Activated CD8-positive, alpha-beta memory T cell treated with anti-CD3 and anti-CD28 coated beads for 4 hours (primary cell): ENCODE measurements at places on chromosomes 2 and 18.

DNA sequence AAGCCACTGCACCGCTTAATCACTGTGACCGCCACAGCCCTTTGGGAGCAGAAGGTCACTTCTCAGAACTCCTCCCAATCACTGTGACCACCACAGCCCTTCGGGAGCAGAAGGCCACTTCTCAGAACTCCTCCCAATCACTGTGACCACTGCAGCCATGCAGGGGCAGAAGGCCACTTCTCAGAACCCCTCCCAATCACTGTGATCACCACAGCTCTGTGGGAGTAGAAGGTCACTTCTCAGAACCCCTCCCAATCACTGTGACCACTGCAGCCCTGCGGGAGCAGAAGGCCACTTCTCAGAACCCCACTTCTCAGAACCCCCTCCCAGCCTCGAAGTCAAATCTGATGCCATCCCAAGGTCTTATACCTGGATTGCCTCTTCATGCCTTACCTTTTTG lies 56.8 kb upstream of the DAPL1 start:
- no peak for DNase-seq

DNA sequence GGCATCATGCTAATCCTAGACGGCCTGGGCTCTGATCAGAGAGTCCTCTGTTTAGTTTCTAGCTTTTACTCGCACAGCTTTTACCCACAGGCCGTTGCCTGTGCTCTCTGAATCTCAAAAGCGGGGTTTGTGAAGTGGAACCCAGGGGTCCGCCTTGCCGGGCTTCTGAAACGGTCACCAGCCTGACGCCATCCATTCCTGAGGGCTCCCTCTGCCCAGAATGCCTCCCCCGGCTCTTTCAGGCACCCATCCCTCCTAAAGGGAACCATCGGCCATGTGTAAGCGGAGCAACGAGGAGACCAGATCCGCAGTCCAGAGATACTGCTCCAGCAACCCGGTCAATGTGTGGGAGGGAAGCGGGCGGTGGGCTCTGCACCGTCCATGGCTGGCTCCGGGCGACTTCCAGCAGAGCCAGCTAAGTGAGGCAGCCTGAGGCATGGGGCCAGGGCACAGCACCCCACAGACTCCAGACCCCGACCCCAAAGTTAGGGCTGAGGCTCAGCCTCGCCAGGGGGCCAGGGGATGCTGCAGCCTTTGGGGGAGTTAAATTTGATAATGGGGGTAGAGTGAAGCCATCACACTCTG lies 28.8 kb downstream of the SALL3 start:
- DNase-seq, result no peak

DNA sequence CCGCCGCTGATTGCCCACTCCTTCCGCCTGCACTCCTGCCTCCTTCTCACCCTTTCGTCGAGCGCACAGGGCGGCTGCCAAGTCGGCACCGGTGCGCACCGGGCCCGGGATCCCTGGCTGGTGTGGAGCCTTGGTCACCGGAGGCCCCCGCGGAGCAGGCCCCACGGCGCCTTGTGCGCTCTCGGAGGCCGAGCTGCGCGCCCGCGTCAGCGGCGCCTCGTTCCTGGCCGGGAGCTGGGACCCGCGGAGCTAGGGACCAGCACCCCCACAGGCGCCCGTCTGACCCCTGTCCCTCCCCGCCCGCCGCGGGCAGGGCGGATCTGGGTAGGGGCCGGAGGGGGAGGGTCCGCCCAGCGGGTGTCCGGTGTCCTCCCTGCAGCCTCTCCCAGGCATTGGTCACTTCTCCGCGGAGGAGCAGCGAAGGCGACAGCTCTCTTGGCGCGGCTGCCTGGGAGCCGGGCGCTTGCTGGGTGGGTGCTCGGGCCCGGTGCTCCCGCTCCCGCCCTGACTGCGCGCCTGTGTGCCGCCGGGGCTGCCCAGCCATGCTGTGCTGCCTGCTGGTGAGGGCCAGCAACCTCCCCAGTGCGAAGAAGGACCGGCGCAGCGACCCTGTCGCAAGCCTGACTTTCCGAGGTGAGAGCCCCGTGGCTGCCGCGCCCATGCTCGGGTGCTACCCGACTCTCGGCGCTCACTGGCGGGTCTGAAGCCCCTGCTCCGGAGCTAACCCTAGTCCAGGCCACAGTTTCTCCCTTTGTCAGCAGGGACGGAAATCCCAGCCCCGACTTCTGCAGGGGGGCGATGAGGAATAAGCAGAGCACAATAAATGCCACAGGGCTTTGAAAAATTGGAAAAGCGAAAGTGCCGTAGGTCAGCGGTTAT lies 13.2 kb downstream of the DYSF start:
- no peak for DNase-seq

- DNase-seq, result no peak
Observed at GRCh38 chr2:9702604-9703084, 71.8 kb upstream of the YWHAQ start.

- no peak for DNase-seq
Observed at GRCh38 chr18:69567813-69568488, 167.3 kb downstream of the DOK6 start.

DNA sequence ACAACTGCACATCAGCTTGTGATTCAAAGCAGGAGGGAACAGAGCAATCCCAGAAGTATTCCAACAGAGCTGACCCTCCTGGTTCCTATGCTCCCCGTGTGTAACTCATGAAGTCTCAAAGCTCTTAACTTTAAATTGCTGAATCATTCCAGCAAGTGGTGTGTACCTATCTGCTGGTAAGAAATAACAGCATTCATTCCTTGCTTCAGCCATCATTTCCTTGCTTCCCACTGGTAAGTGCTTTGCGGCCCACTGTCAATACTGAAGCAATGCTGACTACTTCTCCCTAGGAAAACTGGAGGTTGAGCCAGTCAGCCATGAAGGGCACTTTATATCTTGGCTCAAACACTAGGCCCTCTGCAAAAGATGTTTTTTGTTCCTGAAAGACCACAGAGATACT lies 222.4 kb downstream of the EXOC6B start:
- no peak for DNase-seq

- no peak for DNase-seq
Observed at GRCh38 chr2:26702025-26702424, 9.5 kb downstream of the KCNK3 start.
